ENCODE measurements at places on chromosomes 12 and 14. TPM values are rescaled to one million over a fixed set of nuclear protein-coding genes. Genes with fewer than 3 reads are reported as not detected.

Gene AQP2
- total RNA-seq = not detected

Gene HOXC12
- total RNA-seq = not detected

Gene TTC9
- 2.2 TPM for total RNA-seq

Gene WASHC4
- 23.8 TPM for total RNA-seq

Gene FKBP4
- 29.2 TPM for total RNA-seq

Gene TAS2R31
- 0.59 TPM for total RNA-seq

Gene CD4
- total RNA-seq = 7.3 TPM

Gene CHGA
- not detected for total RNA-seq

DNA sequence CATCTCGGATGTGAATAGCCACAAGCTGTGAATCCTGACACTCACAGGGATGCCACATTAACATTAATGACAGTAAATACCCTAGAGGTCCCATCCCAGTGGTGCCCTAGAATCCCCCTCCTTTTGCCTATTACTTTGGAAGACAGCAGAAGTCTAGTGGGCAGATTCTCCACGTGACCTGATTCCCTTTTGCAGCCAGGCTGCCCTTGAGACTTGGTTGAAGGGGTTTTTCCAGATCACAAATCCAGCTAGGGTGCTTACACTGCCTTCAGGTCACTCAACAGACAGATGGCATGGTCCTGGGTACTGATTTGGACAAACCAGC is 8.7 kb downstream of the HDAC7 start:
- no peak for DNase-seq

DNA sequence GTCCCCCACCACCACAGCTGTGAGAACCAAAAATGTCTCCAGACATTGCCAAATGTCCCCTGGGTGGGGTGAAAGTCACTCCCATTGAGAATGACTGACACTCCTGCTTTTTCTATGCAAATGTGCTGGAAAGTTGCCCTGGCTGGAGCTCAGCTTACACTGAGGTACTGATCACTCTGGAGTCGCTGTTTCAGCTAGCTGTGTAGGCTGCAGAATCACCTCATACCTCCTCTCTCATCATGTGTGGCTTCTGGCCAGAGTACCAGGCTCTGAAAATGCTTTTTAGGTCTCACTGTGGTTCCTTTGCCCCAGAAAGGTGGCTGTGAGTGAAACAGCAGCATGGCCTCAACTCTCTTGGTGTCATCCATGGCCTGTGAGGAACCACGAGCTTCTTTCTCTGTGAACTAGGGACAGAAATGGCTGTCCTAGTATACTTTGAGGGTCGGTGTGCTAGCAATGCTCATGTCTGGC is 414.4 kb downstream of the DPF3 start:
- DNase-seq = no peak

GRCh38 chr14:55645145-55645544 is 65.1 kb downstream of the KTN1 start:
- no peak for DNase-seq

GRCh38 chr14:72801836-72802587 is 91.9 kb downstream of the DPF3 start:
- no peak for DNase-seq

DNA sequence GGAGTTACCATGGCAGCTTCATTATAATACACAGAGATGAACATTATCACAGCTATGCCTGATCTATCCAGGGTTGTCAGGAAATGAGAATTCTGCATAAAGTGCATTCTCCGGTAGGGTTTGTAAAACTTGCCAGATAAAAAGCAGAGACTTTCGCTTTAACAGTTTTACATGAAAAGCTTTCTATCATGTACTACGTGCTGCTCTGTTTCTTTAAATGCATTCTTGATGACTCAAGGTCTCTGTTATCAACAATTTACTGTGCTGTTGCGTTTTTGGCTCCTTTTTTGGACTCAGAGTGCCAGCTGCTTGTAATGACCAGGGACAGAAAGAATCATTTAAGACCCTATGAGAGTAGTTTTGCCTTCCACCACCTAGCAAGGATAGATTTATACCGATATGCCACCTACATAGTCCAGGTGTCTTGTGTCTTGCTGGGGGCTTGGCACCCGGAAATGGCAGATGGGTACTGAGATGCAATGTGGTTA is 371.2 kb downstream of the BTG1 start:
- no peak for DNase-seq

GRCh38 chr12:8048906-8049305 is 16.4 kb downstream of the FOXJ2 start:
- no peak for DNase-seq

DNA sequence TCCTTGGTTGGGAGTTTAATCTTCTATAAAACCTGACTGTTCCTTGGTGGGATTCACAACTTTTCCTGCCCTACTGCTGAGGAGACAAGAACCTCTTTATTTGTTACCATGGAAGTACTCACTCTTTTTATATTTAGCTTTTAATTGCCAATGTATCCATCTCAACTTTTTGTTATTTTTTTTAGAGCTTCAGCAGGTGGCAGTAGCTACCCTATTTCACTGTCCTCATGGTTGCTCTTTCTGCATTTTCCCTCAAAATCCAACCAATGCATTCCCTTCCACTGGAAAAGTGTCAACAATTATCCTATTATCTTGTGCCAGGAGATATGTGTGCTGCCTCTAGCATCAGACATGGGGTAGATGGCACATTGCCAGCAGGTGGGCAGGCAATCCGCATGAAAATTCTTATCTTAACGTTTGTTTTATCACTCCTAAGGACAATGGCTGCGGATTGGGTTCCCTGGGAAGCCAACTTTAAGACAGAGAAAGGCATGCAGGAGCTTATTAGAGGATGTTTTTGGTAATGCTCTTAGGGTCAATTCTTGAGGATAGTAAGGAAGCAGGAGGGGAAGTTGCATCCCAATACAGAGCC is 406.4 kb downstream of the SNAPC1 start:
- DNase-seq = no peak

DNA sequence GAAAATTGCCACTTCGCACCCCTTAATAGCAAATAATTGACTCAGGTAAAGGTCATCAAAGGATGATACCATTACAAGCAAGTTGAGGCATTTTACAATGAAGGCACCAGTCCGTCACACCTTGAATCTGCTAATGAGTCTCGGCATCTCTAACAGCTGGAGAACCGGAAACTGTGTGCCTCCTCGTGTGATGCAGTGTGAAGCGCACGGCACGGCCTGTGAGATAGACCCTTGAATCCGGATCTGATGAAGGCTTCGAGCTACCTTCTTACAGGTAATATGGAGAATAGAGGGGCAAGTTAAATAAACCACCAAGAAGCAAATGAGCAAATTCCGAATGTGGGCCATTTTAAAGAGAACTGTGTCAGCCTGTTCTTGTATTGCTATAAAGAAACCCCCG is 19.8 kb upstream of the TUBA1A start:
- no peak for DNase-seq

Measured in right atrium auricular region (tissue), 2 donors.